Adipocyte (in vitro differentiated cells): ENCODE measurements at places on chromosomes 6 and 20.

GRCh38 chr6:89361171-89361570 is 8.6 kb upstream of the UBE2J1 start:
- DNase-seq, result peak; percentile 13

DNA sequence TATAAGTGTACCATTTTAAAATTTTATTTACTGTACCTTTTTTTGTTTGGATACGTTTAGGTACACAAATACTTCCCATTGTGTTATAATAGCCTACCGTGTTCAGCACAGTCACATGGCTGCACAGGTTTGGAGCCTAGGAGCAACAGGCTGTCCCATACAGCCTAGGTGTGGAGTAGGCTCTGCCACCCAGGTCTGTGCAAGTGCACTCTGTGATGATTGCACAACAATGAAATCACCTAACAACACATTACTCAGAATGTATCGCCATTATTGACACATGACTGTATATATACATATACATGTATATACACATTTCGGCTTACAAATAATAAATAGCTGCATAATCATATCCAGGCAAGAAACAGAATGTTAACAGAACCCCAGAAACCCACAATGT is 15.4 kb downstream of the SERAC1 start:
- DNase-seq, result no peak

- no peak for DNase-seq
Measured at GRCh38 chr6:85041376-85041775, 277.0 kb upstream of the TBX18 start.

DNA sequence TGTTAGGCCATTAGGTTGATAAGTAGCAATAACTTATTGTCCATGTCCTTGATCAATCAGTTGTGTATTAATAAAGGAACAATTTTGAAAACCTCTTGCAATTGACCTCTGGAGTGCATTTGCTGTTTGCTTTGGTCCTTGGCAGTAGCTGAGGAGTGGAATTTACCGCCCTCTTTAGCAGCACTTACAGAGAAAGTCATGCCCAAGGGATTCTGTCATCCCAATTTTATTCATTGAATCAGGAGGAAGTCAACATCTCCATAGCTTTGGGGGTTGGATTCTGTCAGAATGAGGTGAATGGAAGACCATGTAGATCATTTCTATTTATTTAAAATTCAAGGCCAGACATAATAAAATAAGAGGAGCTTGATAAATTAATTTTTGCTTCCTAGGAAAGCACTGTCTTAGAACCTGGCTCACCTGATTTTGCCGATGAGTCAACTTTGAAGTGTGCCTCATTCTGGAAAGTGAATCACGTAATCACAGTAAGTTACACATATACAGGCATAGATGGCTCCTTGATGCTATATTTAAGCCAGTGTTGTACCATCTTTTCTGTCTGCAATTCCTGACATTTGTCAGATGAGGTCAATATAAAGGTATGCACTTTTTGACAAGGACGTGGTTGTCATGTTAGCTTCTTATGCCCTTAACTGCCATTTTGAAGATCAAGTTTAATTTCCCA is 128.7 kb upstream of the MLIP start:
- DNase-seq, result no peak

- DNase-seq, result no peak
Measured at GRCh38 chr20:50992336-50992732, 30.6 kb downstream of the KCNG1 start.

GRCh38 chr6:128370072-128370471 is 150.3 kb downstream of the PTPRK start:
- DNase-seq, result peak; percentile 69

GRCh38 chr20:39785252-39785917 is 823.2 kb downstream of the DHX35 start:
- no peak for DNase-seq

DNA sequence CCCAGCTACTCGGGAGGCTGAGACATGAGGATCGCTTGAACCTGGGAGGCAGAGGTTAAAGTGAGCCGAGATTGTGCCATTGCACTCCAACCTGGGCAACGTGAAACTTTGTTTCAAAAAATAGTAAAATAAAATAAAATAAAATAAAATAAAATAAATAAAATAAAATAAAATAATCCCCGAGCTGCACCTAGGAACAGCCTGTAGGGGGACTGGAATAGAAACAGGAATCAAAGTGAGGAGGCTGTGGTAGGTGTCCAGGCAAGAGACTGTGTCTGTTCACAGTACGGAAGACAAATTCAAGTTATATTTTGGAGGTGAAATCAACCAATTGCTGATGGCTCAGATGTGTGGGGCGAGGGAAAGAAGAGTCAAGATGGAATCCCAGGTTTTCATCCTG is 86.2 kb downstream of the KCNB1 start:
- no peak for DNase-seq

DNA sequence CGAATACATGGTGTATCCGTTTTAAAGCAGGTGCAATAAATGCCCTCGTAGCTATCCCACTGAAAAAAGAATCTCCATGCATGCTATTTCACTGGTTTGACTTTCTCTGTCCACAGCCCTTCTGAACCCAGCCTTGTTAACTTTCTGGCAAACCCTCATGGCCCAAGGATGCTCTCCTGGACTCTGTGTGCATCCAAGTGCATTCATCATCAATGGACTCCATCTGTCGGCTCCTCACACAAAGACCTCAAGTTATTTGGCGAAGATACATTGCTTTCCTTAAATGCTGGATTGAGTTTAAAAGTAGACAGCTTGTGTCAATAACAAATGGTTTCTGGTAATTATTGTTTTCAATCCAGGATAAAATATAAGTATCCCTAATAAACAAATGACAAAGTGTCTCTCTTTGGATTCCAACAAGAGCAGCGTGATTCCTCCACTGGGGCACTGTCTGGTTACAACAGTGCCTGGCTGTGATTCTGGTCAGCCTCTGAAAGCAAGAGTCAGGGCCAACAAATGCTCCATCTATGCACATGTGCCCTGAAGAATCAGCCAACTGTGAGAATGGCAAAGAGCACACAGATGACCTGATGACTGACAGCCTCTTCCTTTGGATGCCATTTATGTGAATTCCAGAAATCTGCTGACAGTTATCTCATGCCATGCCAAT is 55.7 kb downstream of the FYN start:
- DNase-seq, result no peak

DNA sequence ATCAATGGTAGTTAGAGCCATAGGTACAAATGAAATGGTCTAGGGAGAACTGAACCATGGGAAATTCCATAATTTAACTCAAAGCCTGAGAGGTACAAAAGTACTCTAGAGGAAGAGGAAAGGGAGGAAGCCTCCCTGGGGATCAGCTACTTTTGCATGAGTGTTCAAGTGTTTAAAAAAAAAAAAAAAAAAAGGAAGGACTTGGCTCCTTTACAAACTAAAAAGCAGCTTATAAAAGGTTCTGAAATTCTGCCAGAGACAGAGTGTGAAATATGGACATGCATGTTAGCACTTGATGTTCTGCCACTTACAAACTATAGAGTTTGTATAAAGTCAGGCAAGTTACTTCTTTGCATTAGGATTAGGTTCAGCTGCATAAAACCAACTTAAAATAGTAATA is 290.0 kb downstream of the TBC1D7 start:
- DNase-seq, result no peak

DNA sequence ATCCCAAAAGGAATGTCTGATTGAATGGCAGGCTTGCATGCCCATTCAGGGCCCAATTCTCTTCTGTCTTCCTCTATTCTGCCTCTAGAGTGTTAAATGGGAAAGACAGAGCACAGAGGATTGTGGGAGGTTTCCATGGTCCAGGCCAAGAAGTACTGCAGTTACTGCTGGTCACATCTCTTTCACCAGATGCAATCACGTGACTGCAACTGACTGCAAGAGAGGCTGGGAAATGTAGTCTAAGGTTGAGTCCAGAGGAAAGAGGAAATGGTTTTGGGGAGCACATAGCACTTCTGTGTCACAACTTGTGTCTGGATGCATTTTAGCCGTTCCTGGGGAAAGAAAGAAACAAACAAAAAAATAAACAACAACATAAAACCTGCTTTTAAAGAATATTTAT is 336.4 kb upstream of the BTBD3 start:
- no peak for DNase-seq

DNA sequence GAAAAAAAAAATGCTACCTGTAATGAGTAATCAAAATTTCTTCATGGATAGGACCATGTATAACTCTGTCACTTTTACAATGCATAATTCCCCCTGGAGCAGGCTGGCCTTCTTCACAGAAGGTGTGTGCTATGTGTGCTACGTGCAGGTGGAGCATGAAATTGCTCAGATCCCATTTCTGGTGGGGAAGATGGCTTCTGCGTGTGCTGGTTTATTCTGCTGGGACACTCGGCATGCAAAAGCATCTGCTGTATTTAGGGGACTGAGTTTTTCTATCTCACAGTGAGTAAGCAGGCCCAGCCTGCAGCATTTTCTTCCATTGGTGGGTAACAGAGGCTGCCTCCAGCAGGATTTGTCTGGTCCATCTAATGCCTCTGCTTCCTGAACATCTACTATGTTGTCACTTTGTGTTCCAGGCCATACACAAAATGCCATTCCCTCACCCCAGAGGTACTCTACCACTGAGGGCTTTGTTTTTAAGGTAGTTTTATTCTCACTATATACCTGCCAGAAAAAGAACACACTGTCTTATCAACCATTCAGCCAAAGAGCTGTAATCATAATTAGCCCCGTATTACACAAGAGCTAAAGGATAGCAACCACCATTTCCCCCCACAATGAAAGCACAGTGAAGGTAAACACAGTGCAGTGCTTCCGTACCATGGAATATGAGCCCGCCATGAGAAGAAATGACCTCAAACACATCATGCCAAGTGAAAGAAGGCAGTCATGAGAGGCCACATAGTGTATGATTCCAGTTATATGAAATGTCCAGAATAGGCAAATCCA is 62.4 kb downstream of the SYNDIG1 start:
- DNase-seq, result no peak

DNA sequence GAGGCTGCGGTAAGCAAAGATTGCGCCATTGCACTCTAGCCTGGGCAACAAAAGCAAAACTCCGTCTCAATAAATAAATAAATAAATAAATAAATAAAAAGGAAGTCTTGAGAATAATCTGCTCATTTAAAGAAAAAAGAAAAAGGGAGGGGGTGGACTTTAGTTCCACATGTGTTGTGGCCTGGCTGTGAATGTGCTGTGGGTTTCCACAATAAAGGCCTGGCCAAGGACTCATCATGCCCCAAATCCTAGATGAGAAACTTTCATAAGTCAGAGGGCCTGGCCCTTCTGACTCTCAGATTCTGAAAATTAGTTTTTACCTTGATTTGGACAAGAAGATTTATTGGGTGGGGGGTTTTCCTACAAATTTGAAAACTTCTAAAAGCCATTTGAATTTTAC is 48.4 kb downstream of the RIOK1 start:
- DNase-seq, result no peak
